ENCODE measurements at places on chromosomes 3 and 15.

- DNase-seq: peak; percentile 65
Measured at GRCh38 chr3:133506215-133506901, 67.1 kb upstream of the CDV3 start.

DNA sequence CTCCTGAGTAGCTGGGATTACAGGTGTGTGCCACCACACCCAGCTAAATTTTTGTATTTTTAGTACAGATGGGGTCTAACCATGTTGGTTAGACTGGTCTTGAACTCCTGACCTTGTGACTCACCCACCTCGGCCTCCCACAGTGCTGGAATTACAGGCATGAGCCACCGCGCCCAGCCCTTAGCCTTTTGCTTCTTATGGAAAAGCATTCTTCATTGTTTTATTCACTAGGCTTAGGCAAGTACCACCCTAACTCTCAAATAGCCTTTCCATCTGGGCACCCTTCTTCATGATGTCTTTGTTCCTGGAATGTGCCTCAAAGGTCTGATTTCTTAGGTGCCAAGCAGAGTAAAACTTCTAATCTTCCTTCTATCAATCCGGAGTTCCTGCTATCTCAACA, 641.8 kb downstream of the FHIT start:
- no peak for DNase-seq

- DNase-seq: no peak
Measured at GRCh38 chr15:93042691-93043378, 46.2 kb downstream of the RGMA start.

DNA sequence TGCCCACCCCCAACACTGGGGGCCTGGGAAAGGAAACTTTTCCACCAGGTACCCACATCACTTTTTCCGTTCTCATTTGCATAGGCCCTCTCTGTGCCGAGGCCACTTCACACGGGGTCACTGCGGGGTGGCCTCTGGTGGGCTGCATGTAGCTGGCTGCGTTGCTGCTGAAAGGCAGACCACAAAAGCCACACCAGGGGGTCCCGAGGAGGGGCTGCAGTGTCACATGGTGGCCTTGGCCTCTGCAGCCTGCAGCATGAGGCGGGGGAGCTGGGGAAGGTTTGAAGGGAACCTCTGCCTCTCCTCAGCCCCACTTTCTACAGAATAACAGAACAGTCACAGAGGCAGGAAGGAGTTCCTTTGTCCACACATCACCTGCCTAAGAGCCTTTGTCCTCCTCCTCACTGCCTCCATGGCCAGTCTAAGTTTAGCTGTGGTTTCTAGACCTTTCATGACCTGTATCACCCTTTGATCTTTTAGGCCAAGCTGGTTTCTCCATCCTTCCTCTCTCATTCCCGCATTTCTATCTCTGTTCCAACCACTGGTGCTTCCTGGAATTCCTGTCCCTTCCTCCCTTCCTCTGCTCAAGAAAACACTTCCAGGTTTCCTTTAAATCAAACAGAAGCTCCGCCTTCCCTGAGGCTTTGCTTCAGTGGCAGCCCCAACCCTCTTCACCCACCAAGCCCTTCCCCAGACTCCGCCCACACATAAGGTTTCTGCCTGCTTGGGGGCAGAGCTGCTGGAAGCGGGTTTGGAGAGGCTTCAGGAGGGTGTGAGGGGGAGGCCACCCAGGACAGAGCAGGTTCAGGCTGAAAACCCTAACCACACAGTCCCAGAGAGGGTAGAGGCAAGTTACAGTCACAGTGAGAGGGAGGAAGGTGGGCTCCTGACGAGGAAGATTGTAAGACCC, 150.7 kb upstream of the TLE3 start:
- no peak for DNase-seq

DNA sequence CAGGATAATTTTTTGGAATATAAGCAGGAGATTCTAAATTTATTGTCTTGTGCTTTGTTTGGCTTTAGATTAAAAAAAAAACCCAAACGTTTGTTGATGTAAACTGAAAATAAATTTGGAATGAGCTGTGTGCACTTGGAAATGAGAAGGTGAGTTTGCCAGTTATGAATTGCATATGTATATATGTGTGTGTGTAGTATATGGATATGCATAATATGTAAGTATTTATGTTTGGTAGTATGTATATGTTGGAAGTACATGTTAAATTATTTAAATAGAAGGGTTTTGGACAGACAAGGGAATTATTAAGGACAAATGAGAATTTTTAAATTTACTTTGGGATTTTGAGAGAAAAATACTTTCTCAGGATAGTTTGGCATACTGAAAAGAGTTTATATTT, 265.8 kb upstream of the CNTN3 start:
- no peak for DNase-seq

GRCh38 chr3:135106445-135106844, 311.4 kb downstream of the EPHB1 start:
- no peak for DNase-seq

GRCh38 chr3:73137736-73138403, 76.4 kb downstream of the EBLN2 start:
- DNase-seq: no peak

DNA sequence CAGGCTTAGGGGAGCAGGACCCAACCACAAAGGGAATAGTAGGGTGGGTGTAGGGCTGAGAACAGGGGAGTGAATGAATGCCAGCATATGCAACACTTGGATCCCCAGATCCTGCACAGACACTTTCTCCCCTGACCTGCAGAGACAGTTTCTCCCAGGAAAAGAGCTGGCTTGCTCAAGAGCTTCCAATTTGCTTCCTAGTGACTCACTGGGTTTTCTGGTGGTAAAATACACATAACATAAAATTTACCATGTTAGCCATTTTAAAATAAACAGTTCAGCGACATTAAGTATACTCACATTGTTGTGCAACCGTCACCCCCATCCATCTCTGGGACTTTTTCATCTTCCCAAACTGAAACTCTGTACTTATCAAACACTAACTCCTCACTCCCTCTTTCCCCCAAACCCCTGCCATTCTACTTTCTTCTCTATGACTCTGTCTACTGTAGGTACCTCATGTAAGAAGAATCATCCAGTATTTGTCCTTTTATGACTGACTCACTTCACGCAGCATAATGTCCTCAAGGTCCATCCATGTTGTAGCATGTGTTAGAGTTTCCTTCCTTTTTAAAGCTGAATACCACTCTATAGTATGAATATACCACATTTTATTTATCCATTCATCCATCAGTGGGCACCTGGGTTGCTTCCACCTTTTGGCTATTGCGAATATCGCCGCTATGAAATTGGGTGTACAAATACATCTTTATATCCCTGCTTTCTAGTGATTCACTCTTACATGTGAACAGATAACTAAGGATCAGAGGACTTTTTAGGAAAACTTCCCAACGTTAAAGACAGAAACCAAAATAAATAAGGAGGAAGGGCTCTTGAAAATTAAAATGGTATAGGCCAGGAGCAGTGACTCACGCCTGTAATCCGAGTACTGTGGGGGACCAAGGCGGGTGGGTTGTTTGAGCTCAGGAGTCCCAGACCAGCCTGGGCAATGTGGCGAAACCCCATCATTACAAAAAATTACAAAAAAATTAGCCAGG, 95.6 kb upstream of the TJP1 start:
- DNase-seq: no peak

DNA sequence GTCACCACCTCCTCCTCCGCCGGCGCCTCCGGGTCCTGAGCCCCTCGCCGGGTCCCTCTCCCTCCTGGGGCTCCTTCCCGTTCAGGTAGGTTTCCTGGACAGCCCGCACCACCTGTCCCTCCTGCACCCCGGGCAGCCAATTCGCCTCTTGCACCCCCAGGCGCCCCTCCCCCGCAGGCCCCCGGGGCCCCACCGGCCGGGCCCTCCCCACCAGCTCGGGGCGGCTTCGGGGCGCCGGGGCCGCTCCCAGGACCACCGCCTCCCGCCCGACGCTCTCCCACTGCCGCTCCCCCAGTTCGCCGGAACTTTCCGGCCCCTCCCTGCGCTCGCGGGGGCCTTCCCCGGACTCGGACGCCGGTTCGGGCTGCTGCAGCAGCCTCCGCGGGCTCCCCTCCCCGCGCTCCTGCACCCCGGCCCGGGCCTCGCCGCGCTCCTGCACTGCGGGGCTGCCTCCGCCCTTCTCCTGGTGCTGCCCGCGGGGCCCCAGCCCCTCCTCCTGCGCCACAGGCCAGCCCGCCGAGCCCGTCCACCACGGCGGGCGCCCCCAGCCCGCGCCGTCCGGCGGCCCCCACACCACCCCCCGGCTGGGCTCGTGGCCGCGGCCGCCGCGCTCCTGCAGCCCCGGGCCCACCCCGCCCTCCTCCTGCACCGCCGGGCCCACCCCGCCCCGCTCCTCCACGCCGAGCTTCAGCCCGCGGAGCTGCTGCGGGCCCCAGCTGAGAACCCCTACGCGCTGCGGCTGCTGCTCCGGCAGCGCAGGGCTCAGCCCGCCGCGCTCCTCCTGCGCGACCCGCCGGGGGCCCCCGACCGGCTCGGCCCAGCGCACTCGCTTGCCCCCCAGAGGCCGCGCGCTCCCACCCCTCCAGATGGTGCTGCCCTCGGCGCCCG, 587 bp upstream of the TNK2 start:
- DNase-seq: no peak

DNA sequence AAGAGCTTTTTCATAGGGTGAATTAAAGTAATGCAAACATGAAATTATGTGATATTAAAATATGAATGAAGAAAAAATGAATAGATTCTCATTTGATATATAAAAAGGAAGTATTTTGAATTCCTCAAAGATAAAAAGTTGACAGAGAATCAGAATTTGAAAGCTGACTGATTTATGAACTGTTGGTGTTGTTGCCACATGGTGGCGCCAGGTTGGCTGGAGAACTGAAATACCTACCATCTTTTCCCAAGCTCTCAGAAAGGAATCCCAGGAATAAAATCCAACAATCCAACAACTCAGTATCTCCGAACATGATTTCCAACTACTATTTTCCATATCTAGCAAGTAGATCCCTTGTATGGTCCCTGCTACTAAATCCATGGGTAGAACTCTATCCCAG, 3.1 kb downstream of the MYRIP start:
- DNase-seq: no peak

GRCh38 chr15:99434506-99435112, 131.2 kb upstream of the MEF2A start:
- no peak for DNase-seq

DNA sequence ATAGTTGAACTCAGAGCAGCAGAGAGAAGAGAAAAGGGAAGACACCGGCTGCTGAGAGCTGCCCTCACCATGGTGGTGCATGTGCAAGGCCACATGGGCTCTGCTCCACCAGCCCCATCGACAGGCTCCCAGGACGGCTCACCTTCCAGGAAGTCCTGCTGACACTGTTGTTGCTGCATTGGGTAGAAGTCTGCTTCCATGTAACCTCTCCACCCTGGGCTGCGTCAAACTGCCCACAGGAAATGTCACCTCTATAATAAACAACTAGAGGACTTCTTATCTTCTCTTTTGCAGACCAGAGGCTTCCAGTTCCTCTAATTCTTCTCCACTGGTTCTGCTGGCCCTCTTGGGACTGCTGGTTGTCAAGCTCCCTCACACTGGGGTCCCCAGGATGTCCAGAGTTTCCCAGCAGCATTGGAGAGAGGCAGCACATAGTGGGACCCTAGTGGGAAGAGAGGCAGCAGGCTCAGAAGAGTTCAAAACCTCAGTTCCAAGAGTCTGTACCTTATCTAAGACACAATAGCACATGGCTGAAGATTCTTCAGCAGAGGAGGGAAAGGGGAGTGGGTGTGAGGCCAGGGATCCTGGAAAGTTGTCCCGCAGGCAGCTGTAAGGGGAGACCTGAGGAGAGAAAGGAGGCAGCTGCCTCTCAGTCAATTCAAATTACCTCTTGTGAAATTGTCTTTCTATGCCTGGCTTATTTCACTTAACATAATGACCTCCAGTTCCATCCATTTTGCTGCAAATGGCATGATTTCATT, 5.8 kb upstream of the CCR3 start:
- no peak for DNase-seq

GRCh38 chr3:48013288-48013980, 2.8 kb downstream of the MAP4 start:
- DNase-seq: peak; percentile 12

DNA sequence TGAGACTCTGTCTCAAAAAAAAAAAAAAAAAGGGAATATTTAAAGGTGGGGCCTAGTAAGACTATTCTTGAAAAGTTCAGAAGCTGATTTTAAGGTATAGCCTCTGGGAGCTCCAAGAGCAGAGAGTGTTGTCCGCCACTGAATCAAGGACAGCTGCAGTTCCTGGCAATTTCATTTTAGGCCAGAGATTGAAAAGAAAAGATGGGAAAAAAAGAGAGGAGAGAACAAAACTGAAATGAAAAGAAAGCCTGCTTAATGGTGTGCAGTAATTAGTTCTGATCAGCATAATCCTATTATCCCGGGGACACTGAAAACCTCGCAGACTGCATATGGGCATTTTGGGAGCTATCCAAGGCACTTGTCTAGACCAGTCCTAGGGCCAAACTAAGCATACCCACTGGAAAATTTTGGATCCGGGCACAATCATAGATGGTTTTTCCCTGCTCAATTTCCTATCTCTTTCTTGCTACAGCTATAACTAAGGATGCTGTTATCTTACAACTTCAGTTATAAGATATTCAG, 43.2 kb downstream of the EHHADH start:
- no peak for DNase-seq

DNA sequence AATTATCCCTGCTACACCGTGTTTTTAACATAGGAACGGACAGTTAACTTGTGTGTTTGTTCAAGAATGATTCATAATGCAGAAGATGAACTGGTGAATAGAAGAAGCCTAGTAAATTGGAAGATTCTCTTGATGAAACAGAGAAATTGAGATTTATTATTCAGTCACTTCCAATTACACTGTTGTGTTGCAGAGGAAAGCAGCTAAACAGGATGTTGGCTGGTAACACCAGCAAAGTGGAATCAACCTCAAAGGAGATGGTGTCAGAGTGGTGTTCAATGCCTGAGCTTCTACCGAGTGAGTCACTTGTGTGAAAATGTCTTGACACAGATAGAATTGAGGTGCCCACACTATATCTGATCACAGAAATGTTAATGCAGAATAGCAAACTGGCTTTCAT, 399.6 kb downstream of the LPP start:
- peak; percentile 62 for DNase-seq

GRCh38 chr3:30187366-30187765, 419.0 kb upstream of the TGFBR2 start:
- DNase-seq: no peak

- peak; percentile 41 for DNase-seq
Measured at GRCh38 chr3:49906073-49906743, 2.5 kb upstream of the MST1R start.

DNA sequence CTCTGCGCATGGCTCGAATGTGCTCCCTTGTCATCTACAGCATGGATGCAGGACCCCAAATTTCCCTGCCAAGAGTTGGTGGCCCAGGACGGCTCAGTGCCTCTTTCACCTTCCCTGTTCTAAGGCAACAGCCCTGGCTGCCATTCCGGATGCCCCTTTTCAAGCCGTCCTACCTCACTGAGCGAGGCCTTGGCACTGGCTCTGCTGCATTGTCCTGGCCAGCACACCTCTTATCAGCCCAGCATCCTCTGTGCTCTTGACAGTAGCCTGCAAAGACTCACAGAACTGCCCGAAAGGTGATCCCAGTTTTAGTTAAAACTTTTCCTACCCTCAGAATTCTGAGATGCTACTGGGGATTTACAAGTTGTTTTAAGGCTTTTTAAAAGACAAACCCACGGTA, 122.0 kb downstream of the MECOM start:
- DNase-seq: no peak

Measured in CD4-positive, alpha-beta T cell treated with Interleukin-15 for 4 hours (primary cell).